ENCODE measurements at places on chromosomes 5 and 9.

DNA sequence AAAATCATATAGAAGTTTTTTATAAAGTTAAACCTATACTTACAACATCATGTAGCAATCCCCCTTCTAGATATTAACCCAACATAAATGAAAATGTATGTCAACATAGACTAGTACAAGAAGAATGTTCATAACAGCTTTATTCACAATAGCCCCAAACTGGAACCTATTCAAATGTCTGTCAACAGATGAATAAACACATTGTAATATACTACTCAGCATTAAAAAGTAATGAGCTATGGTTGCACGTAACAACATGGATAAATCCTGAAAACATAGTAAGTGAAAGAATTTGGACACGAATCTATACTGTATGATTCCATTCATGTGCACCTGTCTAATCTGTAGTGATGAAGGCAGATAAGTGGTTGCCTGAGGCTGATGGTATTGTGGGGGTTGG, 73.9 kb downstream of the CSNK1G3 start:
- no peak for DNase-seq

DNA sequence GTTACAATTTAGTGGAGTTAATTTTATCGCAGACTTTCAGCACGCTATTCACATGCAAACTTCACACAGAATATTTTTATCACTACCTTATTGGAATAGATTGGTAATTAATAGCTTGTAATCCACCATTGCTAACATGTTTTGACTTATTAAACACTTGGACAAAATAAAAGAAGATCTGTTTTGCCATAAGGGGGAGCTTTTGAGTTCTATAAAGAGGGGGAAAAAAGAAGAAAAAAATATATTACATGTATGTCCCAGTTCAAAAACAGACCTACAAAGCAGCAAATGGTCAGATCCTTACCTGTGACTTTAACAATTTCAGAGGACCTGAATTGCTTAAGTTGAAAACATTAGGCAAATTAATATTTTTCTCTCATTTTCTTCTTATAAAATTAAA, 1.2 kb upstream of the PAPPA start:
- no peak for DNase-seq

DNA sequence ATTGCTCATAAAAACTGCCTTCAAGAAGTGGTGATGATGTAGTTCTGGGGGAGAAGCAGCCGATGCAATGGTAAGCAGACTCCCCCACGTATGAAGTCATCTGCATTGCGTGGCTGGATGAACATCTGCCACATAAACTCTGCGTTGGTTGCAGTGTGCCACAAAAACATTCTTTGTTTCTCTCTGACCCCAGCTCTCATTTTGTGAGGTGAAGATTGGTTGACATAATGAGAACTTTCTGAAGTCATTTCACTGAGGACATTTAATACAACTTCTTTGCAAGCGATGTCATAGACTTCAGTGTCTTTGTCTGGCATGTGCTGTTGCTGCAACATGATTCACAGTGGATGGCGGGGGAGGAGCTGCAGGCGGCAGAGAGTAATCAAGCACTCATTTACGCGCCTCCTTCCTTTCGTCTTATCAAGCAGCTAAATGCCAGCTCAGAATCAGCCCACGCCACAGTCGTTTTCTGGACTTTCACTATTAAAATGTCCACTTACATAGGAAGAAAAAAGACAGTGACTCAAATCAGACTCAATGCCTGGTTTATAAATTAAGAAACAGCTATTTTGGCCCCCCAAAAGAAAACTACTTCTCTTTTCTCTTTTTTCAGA, 91.5 kb upstream of the NFIL3 start:
- no peak for DNase-seq

DNA sequence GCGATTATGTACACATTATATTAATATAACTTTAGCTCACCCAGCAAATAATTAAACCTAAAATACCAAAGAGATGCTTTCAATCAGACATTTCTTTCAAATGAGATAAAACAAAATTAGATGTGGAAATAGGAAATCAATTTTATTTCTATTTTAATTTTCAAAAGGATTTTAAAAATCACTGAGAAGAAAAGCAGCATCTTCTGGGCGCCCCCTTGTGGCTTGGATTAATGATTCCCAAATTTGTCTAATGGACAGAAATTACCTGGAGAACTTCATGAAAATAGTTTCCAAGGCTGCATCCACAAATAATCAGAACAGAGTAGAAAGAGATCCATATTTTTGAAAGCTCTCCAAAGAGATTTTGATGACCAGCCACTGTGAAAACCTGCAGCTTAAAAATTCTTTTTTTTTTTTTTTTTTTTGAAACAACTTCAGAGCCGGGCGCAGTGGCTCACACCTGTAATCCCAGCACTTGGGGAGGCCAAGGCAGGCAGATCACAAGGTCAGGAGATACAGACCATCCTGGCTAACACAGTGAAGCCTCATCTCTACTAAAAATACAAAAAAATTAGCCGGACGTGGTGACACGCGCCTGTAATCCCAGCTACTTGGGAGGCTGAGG, 50.9 kb upstream of the CEMIP2 start:
- no peak for DNase-seq

GRCh38 chr5:59863777-59864176, 29.7 kb downstream of the PDE4D start:
- DNase-seq = no peak

GRCh38 chr5:157266286-157267007, 524 bp downstream of the CYFIP2 start:
- peak; percentile 65 for DNase-seq

DNA sequence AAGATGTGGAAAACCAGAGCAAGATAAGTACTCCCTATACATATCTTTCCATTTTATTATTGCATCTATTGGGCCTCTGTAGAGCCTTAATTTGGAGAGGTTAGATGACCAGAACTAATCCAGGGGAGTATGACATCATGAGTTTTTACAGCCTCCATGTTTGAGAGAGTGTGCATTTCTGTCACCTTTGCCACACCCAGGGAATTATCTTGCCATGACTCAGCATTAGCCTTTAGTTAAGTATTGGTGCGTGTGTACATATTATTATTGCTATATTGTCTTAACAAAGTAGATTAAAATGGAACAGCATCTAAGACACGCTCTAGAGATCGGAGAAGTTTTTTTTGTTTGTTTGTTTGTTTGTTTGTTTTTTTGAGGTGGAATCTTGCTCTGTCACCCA, 27.6 kb downstream of the DIMT1 start:
- no peak for DNase-seq

DNA sequence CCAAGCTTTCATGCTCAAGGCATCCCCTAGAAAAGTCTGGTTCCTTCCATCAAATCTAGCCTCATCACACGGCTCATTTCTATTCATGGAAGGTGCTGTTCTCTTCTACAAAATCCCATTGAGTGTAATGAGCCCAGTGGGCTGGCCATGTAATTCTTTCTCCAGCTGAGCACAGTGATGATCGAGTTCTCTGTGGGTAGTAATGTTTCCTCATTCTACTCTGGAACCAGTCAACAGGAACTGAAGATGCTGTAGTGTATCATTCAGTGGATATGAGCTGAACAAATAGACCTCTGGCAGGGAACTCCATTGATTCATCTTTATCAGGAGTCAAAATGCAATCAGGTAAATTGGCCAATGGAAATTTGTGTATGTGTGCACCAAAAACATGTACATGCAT, 149.2 kb downstream of the LRRC70 start:
- no peak for DNase-seq

All from C1 segment of cervical spinal cord (tissue), 14 donors.